H7 (cell line): ENCODE measurements at places on chromosomes 16 and 17. TPM values are rescaled to one million over a fixed set of nuclear protein-coding genes. Genes with fewer than 3 reads are reported as not detected.

Gene CPHXL2
- not detected in 2 replicates for total RNA-seq

- DNase-seq, result no peak
Observed at GRCh38 chr16:84049403-84050060, 6.9 kb upstream of the SLC38A8 start.

DNA sequence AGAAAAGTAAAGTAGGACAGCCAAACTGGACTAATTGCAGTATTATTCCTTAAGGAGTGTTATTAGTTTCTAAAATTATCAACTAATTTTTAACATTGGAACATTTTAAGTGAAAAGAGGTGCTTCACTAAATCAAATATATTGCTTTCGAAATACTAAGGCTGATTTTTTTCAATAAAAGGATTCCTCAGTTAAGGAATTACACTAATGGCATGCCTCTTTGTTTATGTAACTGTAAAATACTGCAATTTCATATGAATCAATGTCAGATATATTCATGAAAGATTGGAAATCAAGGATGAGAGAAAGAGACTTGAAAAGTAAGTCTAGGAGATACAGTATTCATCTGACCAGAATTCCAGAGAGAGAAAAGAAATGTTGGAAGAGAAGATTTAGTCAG is 129.8 kb downstream of the TANC2 start:
- DNase-seq, result no peak

- DNase-seq, result peak; percentile 24
Observed at GRCh38 chr17:2398182-2398581, 2.7 kb downstream of the MNT start.

DNA sequence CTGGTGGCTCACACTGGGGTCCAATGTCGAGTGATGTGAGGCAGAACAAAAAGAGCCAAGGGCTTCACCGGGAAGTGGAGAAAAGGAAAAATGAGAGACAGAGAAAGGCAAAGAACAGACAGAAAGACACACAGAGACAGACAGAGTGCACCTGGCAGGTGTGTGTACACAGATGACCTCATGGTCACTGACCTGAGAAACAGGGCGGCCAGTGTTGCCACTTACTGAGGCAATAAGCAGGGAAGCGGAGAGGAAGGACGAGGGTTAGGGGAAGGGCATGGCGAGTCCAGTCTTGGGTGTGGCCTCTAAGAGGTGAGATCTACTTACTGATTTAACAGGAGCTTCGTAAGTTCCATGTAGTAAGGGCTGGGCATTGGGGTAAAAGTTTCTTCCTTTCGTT is 7.5 kb downstream of the GINS2 start:
- DNase-seq, result no peak

Gene IGFBP4
- total RNA-seq, result 24.6 and 31.8 TPM in 2 replicates

Gene LPO
- not detected in 2 replicates for total RNA-seq

Gene NPTX1
- total RNA-seq, result 1.6 and 4.2 TPM in 2 replicates

GRCh38 chr17:79036596-79036995 is 12.6 kb downstream of the C1QTNF1 start:
- no peak for DNase-seq

Gene EPX
- not detected in 2 replicates for total RNA-seq

Gene PRAC2
- total RNA-seq, result 40.8 and 40.9 TPM in 2 replicates

Gene RAB37
- 2.5 and 3.5 TPM in 2 replicates for total RNA-seq

- peak; percentile 92 for DNase-seq
Observed at GRCh38 chr16:58515125-58515870, at the start of gene SETD6. SETD6 (plus strand) TSS chr16:58515517; CDS start chr16:58515538, 21 bp downstream.

DNA sequence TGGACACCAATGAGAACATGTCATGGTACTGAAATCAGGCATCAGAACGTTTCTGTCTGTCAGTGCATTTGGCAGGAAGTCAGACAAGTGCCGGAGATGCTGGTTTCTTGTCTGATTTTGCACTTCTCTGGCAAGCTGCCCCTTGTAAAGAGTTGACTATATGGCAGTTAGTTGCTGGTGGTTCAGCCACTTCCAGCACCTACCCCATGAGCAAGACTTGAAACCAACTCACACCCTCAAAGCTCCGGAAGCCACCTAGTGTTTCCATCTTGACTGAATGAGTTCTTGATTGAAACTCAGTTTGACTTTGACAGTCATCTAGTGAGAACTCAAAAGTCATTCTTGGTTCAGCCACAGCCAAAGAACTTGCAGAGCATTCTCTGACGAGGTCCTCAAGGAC is 225.1 kb downstream of the SPECC1 start:
- DNase-seq, result no peak

- peak; percentile 49 for DNase-seq
Observed at GRCh38 chr17:6574687-6575595, 18.6 kb upstream of the PITPNM3 start.

GRCh38 chr16:17159617-17160016 is 311.1 kb downstream of the XYLT1 start:
- peak; percentile 24 for DNase-seq

Gene C17orf50
- total RNA-seq, result not detected in 2 replicates

Gene TEDC2
- 87.2 and 90.7 TPM in 2 replicates for total RNA-seq

Gene KRTAP4-6
- total RNA-seq, result not detected in 2 replicates

Gene PDILT
- total RNA-seq, result not detected in 2 replicates

Gene RND2
- 25.3 and 25.9 TPM in 2 replicates for total RNA-seq

Gene ST6GALNAC2
- total RNA-seq, result 1.7 and 2.4 TPM in 2 replicates

Gene SHMT1
- total RNA-seq, result 76.3 and 85.7 TPM in 2 replicates

DNA sequence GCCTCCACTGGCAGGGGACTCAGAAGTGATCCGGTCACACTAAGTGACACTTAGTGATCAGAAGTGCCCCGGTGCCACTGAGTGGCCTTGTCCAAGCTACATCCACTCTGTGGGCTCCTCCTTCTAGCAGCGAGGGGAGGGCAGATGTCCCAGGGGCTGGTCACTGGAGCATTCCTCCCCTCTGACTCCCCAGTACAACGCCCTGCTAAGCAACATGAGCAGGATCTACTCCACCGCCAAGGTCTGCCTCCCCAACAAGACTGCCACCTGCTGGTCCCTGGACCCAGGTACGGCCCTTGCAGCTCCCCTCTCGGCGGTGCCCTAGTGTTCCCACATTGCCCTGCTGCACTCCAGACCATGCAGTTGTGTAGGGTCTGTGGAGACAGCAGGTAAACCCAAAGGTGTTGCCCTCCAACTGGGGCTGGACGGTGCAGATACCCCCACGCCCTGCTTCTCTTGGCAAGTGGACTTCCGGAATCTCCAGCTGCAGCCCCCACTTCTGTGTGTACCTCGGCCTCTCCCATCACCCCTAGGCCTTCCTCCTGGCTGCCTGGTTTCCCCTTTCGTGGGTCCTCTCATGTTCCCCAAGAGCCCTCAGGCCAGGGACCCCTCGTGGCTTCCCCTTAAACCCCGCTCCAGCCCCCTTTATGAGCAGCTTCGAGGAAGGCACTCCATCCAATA is 2.1 kb downstream of the ACE start:
- peak; percentile 96 for DNase-seq

- DNase-seq, result no peak
Observed at GRCh38 chr17:49680314-49680713, 2.4 kb upstream of the SPOP start.

DNA sequence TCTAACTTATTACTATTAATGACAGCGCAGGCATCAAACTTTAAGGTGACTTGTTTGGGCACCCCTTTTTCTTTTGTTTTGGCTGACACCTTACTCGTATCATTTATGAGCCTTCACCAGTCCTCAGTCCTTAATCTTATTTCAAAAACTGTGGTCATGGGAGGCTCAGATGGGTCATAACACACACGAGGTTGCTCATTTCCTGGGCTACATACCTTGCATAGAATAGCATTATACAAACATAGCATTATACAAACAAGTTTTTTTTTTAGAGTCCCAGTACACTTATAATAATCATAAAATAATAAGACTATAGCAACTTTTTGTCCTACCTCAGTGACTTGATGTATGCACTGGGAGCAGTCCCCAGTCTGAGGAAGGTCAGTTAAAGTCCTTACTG is 11.2 kb upstream of the ACSF2 start:
- no peak for DNase-seq

- DNase-seq, result no peak
Observed at GRCh38 chr16:12324152-12324551, 347.6 kb downstream of the SNX29 start.
